ENCODE measurements at places on chromosomes 2 and 18.

DNA sequence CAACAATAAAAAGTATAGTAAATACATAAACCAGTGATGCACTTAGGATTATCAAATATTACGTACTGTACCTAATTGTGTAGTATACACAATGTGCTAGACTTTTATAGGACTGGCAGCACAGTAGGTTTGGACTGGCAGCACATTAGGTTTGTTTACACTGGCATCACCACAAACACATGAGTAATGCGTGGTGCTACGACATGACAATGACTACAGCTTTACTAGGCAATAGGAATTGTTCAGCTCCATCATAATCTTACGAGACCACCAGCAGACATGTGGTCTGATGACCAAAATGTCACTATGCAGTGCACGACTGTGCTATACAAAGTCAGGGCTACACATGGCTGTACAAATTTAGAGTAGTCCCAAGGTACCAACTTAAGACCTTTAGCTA, 2.3 kb downstream of the MBOAT2 start:
- no peak for DNase-seq

DNA sequence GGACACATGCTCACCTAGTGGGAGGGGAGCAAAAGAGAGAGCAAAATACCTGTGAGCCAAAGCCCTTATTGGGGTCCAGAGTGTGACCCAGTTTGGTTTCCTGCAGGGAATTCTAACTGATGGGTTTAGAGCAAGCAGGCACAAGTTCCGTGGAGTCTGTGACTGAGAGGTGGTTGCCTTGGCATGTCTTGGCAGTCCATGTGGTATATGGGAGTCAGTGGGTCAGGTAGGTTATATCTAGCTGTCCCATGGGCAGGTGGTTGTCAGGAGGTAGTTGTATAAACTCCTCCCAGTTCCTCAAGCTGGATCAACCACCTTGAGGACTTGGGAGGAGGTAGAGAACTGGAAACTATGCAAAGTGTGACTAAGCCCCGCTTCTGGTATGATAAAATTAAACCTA, 452.8 kb upstream of the VWC2L start:
- no peak for DNase-seq

GRCh38 chr2:196685792-196686191, 46.3 kb downstream of the CCDC150 start:
- no peak for DNase-seq

GRCh38 chr18:59072727-59073421, 66.8 kb upstream of the SEC11C start:
- no peak for DNase-seq

DNA sequence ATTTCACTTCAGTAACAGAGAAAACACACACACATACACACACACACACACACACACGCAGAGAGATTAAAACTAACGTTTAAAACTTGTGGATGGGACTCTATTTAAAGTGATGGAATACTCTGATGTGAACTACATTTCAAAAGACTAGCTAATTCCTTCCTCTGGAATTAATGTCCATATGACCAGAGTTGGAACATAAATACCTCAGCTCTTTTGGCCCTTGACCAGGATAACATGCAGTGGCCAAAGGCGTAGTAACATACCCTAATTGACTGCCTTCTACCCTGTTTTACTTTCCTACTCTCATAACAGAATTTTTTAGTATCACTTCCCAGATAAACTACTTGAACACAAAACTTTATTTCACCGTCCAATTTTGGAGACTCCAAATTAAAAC, 671.3 kb upstream of the CHAC2 start:
- no peak for DNase-seq

GRCh38 chr18:74534981-74535649, 815 bp downstream of the CNDP1 start:
- DNase-seq = no peak

- no peak for DNase-seq
Measured at GRCh38 chr2:233455006-233455405, 100.7 kb downstream of the DGKD start.

GRCh38 chr2:208179028-208179609, 10.7 kb downstream of the C2orf80 start:
- no peak for DNase-seq

GRCh38 chr18:44518666-44519065, 162.0 kb upstream of the SETBP1 start:
- no peak for DNase-seq

DNA sequence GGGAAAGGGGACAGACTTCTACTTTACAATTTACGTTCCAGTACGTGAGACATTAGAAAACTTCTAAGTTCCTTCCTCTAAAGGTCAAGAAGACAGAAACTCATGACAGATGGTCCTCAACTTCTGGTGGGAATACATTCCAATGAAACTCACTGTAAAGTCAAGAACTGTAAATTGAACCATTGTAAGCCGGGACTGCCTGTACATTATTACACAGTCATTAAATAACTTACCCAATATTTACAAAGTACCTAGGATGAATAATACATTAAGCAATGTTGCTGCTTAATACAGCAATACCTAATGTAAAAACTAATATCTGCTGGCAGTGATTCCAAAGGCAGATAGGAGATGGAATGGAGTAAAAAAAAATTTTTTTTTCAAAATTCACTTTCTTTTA, 51.9 kb downstream of the CDH2 start:
- no peak for DNase-seq

DNA sequence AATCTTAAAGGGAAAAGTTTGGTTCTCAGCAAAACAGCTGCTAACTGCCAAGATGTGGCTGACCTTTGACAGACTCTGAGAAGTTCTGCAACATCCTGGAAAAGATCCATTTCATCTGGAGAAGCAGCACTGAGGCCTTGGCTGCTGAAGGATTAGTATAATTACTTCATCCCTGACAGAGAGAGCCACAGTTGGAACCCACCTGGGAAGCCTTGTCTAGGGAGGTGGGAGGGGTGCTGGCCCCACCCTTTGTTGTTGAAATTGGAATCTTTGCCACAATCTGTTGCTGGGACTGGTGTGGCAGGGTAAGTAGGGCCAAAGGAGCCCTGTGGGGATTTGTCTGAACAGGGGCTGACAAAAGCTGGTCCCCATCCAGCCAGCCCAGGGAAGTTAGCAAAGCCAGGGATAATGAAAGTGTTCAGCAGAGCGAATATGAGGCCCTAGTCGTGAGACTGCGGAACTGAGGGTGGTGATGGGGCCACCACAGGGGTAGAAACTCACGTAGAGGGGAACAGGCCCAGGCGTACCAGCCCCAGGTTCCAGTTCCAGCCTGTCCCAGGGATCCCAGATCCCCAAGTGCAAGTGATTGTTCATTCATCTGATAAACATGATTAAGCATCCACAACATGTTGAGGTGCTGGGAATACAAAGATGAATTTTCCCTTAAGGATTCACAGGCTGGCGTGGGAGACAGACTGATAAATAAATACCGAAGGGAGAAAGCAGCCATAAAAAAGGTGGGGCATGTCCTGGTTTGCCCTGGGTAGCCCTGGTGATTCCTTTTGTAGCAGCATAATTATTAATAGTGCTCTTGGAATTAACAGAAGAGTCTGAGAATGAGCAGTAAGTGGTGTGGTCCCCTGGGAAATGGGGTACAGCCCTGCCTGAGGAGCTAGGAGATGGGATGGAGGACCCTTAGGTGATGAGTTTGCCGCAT, 60.0 kb downstream of the MYO1B start:
- no peak for DNase-seq

DNA sequence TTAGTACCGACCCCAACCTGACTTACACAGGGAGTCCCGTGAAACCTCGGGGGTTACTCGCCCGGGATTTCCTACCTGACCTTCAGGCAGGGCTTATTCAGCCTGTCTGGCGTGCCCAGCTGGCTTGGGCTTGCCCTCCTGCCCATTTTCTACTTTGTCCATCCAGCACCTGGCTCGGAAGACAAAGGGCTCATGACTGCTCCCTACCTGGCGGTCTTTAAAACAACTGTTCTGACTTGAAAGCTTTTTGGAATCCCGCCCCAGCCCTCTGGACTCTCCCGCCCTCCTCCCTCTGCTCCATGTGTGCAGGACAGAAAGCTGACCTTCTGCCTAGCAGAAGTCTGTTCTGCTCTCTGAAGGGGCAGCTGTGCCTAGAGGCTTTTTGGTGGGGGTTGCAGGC, 43.1 kb downstream of the ACKR3 start:
- DNase-seq = no peak

DNA sequence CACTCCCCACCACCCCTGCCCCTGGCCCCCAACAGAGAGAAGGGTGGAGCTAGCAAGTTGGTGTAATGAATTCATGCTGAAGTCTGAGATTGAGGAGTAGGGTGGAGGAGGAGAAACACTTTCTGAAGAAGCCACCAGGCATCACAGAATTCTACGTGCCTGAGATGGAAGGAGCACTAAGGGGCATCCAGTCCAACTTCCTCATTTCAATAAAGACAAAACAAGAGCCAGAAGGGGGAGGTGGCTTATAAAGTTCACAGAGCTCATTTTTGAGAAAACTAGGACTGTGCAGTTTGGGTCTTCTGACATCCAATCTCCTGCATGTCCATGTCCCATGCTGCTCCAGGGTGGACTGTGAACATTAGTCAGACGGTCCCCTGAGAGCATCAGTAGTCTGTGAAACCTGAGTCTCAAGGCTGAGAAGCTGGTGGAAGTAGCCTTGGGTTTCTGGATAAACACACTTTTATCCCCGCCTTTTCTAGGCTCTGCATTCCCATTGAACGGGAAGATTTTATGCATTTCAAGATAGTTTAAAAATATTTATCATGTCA, 77.7 kb downstream of the TRIM43 start:
- DNase-seq = no peak

- DNase-seq = no peak
Measured at GRCh38 chr2:201807452-201807999, 1.2 kb downstream of the CDK15 start.

GRCh38 chr2:221488136-221488807, 83.8 kb downstream of the EPHA4 start:
- no peak for DNase-seq

GRCh38 chr2:17171446-17172049, 346.7 kb downstream of the RAD51AP2 start:
- DNase-seq = no peak

DNA sequence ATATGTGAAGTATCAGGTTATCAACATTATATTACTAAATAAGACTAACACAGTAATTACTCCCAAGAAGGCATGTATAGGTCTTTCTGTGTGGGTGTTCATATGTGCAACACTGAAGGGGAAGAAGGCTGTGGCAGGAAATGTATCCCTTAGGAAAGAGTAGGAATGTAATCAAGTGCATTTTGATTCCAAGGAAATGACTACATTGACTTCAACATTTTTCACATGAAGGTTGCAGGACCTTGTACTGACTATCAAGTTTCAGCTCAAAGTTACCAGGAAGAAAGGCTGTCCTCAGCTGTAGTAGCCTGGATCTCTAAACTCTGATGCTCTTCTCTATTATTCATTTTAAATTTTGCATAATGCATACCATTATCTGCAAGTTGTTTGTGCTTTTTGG, 680.8 kb downstream of the NYAP2 start:
- no peak for DNase-seq

- DNase-seq = no peak
Measured at GRCh38 chr2:29524652-29525051, 396.7 kb downstream of the ALK start.

- DNase-seq = no peak
Measured at GRCh38 chr2:221581986-221582385, 9.9 kb upstream of the EPHA4 start.

DNA sequence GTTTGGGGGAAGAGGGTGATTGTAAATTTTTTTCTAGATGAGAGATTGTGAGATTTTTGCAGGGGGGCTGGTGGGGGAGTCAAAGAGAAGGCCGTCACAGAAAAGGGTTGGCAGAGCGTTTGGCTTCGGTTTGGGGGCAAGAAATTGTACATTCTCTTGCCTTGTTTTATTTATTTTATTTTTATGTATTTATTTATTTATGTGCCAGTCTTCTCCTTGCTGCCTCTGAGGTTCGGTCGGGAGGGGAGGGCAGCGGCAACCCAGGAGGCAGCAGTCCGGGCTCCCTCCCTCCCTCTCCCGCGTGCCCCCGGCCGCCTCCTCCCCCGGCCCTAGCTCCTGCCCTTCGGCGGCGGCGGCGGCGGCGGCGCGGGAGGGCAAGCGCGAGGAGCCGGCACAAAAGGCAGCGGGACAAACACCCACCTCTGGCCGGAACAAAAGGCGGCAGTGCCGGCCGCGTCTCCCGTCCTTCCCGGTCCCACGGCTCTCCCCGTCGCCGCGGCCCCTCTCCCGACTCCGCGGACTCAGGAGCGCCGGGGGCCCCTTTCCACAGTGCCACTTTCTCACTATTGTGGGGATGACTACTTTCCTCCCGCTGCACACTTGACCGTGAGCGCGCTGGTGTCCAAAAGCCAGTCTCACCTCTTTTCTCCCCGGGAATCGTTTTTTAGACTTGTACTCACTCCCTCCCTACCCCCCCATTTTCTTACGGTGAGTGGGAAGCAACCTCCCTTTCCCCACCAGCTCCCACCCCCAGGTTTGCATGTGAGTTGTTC, 1.2 kb downstream of the BCL11A start:
- DNase-seq = no peak

DNA sequence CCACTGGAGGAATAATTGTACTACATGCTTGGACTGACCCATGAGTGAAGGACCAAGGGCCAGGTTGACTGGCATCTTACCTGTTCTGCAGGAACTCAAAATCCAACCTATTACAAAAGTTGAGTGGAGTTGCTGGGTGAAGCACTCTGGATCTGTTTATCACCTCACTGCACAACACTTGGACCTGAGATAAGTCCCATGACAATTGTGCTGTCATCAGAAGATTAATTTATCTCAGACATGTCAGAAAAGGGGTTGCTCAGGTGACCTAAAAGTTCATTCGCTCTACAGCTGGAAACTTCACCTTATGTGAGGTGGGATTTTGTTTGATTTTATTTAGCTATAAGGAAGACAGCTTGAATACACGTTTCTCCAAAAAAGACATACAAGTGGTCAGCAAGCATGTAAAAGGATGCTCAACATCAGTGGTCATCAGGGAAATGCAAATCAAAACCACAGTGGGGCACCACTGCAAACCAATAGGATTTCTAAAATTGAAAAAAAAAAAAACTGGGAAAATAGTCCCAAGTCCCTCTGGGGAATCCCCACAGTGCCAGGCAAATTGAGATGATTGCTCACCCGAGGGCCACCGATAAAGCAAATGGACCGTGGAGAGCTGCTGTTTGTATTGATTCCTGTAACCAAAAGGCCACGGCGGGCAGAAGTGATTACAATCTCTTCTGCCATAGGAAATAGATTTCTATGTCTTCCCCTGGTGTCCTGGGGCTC, 65.8 kb upstream of the SLC35F5 start:
- no peak for DNase-seq

GRCh38 chr2:131043199-131044074, 49.8 kb downstream of the FAM168B start:
- DNase-seq = no peak

- DNase-seq = no peak
Measured at GRCh38 chr2:172540421-172540820, 15.5 kb upstream of the PDK1 start.

- no peak for DNase-seq
Measured at GRCh38 chr2:19614066-19614465, 255.6 kb upstream of the OSR1 start.

- DNase-seq = no peak
Measured at GRCh38 chr2:185477452-185477851, 261.2 kb upstream of the FSIP2 start.

DNA sequence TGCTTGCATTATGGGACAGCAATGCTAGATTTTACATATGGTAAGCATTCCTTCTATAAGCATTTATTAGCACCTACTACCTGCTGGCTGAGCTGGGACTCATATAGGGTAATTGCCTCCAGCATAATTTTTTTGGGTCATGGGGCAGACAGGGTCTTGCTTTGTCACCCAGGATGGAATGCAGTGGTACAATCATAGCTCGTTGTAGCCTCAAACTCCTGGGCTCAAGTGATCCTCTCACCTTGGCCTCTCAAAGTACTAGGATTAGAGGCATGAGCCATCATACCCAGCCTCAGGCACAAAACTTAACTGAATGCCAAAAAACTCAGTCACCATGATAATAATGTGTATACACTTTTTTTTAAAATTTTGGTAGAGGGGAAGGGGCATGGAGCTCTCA, 35.3 kb downstream of the TMEM237 start:
- DNase-seq = no peak

All from cortex of kidney (tissue), 1 donor.